ENCODE measurements at places on chromosomes 6 and 20.

DNA sequence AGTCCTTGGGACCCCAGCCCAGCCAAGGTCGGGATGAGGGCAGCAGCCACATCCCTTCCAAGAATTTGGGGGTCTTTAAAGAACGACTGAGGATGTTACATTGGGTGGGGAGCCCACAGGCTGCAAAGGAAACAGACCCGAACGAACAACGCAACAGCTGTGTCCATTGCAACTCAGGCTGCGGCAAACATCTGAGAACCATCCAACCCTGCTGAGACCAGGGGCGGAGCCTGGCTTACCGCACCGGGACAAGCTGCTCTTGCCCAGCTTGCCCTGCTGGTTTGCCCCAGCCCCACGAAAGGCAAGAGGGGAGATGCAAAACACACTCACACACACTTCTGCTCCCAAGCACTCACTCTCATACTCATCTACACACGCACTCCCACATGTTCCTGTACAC, 21.5 kb upstream of the TAF4 start:
- no peak for DNase-seq

- DNase-seq = no peak
These were observed 36.6 kb downstream of the BCL2L1 start for GRCh38 chr20:31685853-31686643.

GRCh38 chr20:57747861-57748481, 38.2 kb upstream of the PMEPA1 start:
- no peak for DNase-seq

DNA sequence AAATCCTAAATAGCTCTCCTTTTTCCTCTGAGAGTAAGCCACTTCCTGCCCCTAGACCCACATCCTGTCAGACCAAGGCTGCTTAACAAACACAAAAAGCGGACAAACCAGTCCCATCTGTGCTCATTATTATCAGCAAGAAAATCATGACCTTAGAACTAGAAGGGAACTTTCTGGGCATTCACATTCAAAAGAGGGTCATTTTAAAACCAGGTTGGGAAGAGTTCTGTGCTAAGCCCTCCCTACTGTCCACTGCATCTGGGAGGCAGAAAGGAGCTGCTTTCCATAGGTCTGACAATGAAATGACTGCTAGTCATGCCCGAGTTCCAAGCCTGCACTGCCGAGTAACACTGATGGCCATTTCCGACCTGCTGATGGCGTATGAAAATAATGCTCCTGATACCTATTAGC, 15.4 kb downstream of the EZR start:
- DNase-seq = peak; percentile 25

- DNase-seq = no peak
These were observed 111.2 kb downstream of the PDE10A start for GRCh38 chr6:165551828-165552227.

DNA sequence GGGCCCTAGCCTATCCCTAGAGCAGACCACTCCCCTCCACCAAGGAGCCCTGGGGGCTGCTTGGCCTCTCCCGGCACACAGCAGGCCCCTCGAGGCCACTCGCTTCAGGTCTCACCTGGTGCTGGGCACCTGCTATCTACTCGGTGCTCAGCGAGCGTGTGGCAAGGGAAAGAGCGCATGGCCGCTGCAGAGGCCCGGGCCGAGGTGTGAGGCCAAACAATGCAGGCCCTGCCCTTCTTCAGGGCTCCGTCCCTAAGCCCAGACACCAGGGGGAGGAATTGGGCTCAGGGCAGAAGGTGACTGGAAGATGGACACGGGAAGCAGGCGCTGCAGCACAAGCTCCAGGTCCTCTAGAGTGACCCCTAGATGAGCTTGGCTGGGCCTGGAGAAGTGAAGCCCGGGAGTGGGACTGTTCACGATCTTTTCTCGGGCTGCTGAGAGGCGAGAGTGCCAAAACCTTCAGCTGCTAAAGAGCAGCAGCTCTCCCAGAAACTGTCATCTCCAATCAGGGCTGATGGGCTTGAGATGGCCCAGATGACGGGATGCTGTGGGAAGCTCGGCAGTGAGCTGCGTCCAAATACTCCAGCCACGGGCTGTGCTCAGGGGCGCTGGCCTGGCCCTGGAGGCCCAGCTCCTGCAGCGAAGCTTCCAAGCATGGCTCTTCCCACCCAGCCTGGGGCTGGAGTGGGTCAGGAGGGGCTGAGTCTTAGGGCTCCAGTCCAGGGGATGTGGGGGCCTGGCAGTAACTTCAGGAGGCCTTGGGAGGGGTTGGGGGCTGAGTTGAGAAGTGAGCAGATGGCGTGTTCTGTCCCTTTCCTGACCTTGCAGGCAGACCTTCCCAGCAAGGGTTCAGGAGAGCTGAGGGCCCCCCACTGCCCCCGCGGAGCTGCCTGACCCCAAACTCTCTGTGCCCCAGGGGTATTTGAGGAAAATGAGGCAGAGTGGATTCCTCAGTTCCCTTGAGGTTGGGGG, 43.7 kb downstream of the APCDD1L start:
- DNase-seq = no peak

- no peak for DNase-seq
These were observed 1.1 kb upstream of the SYTL3 start for GRCh38 chr6:158648682-158649131.

- DNase-seq = no peak
These were observed 41.6 kb upstream of the SYNCRIP start for GRCh38 chr6:85684133-85684808.

DNA sequence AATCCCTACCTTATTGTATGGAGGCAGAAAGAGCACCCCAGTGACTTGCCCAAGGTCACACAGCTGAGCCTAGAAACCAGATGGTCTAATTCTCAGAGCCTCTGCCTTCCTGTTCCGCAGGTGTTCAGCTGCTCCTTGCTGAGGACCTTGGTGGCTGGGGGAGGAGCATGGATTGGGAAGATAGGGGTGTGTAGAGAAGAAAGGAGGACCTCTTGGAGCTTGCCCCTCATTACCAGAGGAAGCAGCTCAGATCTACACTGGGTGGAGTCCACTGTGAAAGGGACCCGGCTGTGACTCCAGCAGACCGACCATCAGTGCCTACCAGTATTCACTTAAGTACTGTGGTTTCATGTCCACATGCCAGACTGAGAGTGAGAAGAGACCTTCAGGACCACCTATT, 15.2 kb downstream of the FOXP4 start:
- no peak for DNase-seq

GRCh38 chr6:30348957-30349356, 4.0 kb downstream of the RPP21 start:
- no peak for DNase-seq
